ENCODE measurements at places on chromosomes 3 and 15.

DNA sequence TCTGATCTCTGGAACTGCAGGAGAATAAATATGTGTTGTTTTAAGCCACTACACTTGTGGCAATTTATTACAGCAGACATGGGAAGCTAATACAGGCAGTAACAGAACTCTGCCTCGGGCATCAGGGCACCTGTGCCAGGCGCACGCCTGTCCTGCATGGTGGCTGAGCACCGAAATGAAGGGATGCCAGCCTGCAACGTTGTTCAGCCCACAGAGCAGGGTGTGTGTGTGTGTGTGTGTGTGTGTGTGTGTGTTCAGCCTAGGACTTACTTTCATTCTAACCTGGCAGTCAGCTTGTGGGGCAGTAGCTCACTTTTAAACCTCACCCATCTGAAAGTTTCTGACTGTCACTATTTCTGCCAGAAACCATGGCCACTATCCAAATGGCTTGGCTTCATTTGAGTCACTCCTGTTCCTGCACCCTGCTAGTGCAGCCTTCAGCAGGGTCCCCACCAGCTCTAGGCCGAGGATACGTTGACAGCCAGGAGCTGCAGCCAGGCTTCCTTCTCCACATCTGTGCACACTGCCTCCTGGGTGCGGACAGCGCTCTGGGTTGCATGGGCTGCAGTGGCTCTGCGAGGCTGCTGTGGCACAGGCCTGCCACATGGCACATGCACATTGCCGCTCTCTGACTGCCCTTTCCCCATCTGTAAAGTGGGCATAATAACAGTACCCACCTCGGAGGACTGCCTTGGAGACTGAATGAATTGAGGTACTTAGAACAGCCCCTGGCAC is 4.5 kb downstream of the UROC1 start:
- DNase-seq: no peak

- DNase-seq: no peak
Observed at GRCh38 chr3:146380046-146380445, 89.3 kb downstream of the PLSCR2 start.

DNA sequence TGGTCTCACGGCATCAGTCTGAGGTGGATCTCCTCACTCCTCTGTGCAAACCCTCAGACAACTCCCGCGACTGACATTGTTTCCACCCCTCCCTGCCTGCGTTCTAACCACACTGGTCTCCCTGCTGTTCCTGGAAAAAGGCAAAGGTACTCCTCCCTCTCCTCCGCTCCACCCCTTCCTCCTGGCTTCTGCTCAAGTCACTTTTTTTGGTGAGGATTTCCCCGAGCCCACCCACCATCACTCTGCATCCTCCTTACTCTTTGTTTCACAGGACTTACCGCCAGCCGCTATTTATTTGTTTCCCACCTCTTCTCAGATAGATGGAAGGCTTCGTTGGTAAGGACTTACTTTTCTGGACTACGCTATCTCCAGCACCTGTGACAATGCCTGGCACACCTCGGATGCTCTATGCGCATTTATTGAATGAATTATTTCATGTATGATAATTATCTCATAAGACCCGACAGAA is 25.6 kb downstream of the PRR23E start:
- DNase-seq: no peak

GRCh38 chr3:85706130-85706529 is 747.3 kb downstream of the CADM2 start:
- DNase-seq: no peak

DNA sequence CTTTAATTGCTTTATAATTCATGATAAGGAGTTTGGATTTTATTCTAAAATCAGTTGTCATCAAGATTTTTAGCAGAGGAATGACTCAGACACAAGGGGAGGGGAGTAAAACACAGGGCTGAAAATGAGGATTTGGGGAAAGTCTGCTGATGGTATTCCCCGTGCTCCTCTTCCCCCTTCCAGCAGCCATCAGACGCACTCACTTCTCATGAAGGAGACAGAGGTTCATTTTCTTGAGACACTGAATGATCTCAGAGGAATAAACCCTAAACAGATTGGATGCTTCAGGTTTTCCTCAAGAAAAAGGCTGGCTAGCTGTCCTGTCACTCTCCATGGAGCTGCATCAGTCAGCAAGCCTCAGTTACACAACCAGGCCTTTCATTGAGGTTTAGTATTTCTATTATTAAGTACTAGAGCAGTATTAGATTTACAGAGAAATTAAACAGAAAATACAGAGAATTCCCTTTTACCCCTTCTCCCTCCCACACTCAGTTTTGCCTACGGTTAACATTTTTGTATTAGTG is 166.4 kb downstream of the C3orf70 start:
- DNase-seq: no peak
